Stimulated activated CD8-positive, alpha-beta memory T cell treated with anti-CD3 and anti-CD28 coated beads, Interleukin-2, amount 100 ng/mL, for 48 hours (primary cell): ENCODE measurements at places on chromosomes 2 and 18.

DNA sequence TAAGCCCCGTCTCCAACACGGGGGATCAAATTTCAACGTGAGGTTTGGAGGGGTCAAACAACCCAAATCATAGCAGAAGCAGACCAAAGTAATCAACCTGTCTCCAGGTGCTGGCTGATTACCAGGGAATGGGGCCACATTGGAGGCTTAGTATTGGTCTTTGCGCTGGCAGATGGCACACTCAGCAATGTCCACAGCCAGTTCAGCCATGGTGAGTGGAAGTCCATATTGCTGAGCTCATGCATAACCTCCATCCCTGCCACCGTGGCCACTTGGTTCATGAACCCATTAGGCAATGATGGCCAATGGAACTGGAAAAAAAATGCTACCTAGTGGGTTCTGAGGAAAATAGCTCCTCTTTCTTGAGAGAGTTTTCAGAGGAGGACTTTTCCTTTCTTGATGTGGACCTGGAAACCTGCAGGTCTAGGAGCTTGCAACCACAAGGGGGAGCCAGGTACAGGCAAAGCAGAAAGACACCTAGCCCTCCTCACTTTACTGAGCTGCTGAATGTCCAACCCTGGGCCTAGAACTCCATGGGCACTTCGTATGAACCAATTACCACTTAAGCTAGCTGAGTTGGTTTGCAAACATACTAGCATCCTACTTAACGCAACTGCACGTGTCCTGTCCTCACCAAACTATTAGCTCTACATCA is 128.0 kb upstream of the GYPC start:
- peak; percentile 37 for DNase-seq

DNA sequence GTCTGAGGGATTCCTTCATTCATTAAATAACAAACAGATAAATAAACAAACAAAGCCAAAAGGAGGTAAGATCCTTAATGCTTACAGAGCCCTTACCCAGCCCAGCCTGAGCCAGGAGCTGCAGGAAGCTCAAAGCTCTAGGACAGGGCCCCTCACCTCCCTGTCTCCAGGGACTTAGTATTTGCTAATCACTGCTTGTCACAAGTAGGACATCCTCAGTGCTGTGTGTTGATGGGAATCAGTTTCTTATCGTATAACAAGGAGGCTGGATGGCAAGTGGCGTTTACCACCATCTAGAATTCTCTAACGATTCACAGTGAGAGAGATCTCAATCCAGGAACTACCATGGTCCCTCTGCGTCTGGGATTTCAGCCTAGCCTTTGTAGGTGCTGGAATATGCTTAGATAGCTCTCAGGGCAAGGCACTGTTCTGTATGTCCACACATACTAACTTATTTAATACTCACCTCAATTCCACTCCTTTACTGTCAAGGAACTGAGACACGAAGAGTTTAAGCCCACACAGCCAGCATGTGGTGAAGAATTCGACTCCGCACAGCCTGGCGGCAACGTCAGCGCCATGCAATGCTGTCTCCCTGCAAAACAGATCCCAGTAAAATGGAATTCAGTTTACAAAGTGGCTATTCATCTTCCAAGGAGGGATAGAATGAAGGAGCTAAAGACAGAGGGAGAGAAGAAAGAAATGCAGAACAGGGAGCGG is 164.8 kb downstream of the MYCN start:
- no peak for DNase-seq

GRCh38 chr2:49845671-49846070 is 691.4 kb upstream of the FSHR start:
- DNase-seq = no peak

GRCh38 chr2:98583816-98584618 is 24.3 kb downstream of the COA5 start:
- no peak for DNase-seq

DNA sequence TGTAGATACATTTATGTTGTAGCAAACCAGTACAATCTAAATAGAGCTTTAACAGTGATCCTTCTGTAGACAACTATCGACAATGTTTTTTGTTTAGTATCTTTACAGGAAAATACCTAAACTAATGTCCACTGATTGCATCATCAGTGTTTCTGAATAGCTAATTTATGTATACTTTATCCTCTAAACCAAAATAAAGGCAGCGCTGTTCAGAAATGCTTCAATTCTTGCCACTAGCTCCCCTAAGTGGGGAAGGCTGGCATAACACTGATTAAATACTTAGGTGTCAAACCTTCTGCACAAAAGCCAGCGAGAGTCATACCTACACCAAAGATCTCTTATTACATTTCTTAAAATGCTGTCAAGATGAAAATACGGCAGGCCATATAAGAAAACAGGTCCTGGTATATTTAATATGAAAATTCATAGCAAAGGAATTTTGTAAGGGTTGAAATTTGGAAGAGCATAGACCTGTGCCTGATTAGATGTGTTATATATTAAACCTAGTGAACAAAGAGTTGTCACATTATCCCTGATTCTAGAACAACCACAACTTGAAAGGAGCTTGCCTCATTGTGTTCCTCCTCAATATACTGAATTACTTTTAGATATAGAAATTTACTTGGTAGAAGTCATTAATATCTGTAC is 1693.4 kb upstream of the SLC39A10 start:
- no peak for DNase-seq

DNA sequence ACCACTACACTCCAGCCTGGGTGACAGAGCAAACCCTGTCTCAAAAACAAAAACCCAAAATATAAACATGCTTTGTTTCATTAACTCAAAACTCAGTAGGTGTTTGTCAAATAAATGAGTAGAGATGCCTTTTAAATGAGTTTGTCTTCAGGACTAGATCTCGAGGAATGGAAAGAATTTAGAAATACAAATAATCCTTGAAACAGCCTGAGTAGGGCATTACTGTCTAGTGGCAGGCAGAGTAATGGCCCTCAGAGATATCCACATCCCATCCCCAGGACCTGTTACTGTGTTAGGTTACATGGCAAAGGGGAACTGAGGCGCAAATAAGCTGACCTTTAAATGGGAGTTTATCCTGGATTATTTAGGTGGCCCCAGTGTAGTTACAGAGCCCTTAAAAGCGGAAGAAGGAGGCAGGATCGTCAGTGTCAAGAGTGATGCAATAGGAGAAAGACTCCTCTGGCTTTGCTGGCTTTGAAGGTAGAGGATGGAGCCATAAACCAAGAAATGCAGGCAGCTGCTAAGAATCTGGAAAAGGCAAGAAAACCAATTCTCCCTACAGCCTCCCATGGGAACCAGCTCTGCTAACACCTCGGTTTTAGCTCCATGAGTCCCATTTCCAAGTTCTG is 63.0 kb downstream of the CABLES1 start:
- no peak for DNase-seq
